ENCODE measurements at places on chromosomes 12 and 14.
A peak's percentile ranks its signal among the peaks of the same experiment; 100 is the strongest.

DNA sequence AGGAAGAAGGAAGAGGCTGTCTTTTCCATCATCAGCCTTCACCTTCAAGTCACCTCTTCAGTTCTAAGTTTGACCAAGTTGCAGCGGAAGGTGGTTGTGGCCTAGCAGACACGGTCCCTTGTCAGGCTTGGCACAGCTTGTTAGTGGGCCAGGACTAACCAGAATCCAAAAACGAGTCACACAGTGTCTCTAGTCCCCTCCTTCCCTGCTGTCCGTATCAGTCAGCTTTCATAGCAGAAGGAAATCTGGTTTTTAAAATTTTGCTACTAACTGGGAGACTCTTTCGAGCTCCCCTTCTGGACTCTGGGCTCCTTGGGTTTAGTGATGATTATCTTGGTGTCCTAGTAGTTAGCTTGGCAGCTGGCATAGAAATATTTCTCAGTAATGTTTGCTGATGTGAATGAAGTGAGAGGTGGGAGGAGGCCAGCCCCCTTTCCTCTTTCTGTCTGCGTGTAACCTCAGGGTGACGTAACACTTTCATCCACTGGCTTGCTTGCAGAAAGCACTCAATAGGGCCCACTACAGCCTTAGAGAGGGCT lies 3.8 kb downstream of the ETV6 start:
- peak; percentile 2 for DNase-seq

DNA sequence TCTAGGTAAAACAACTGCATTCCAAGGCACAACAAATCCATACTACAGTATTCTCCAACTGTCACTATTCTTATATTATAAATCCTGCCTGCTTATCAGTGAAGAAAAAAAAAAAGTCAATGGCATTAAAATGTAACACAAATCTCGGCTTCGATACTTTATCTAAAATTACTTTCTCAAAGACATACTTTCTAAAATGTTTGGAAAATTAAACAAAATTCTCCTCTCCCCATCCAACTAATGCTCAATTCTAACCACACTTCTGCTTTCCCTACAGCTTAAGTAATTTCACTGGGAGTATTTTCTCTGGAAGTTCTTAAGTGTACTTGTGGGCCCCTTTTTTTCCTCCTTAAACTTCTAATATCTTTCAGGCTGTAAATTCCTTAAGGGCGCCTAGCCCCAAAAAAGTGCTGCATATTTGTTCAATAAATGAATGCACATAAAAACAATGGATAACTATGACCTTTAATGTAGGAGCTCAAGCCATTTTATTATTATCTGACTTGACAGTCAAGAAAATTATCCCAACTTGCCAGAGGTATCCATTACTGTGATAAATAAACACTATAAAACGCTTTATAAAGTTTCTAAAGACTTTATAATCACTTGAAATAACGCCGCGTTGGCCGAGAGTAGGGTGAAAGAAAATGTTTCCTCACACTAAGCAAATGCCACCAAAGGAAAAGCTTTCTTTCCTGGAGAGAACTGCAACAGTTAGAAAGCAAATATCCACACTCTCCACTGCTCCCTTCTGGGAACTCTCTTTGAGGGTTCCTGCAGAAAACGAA lies 977 bp downstream of the HEATR5A start:
- no peak for DNase-seq

- no peak for DNase-seq
Measured at GRCh38 chr12:92570056-92570753, 132.6 kb upstream of the PLEKHG7 start.

DNA sequence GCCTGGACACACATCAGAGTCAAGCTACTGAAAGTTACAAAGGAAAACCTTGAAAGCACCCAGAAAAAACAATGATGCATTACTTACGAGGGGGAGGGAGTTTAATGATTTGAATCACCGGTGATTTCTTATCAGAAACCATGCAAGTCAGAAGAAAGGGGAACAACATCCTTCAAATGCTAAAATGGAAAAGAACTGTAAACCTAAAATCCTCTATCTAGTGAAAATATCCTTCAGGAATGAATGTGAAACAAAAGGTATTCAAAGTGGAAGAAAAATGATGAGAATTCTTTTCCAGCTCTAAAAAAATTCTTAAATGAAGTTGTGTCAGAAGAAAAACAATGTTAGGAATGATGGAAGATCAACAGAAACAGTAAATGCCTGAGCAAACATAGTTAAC lies 16.8 kb downstream of the SCAF11 start:
- DNase-seq, result no peak

DNA sequence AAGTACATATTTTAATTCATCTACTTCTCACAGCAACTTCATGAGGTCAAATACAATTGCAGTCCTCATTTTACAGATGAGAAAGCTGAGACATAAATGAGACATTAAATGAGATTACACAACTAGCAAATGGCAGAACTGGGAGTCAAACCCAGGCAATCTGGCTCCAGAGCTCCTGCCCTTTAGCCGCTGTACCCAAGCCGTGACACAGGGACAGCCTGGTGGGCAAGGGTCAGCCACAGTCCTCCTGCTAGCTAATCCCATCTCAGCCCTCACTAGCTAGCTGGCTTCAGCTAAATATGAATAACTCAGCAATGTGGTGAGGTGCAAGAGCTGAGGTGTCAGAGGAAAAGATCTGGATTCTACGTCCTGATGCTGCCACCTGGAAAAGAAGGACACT lies 54.8 kb downstream of the NINJ2 start:
- no peak for DNase-seq

DNA sequence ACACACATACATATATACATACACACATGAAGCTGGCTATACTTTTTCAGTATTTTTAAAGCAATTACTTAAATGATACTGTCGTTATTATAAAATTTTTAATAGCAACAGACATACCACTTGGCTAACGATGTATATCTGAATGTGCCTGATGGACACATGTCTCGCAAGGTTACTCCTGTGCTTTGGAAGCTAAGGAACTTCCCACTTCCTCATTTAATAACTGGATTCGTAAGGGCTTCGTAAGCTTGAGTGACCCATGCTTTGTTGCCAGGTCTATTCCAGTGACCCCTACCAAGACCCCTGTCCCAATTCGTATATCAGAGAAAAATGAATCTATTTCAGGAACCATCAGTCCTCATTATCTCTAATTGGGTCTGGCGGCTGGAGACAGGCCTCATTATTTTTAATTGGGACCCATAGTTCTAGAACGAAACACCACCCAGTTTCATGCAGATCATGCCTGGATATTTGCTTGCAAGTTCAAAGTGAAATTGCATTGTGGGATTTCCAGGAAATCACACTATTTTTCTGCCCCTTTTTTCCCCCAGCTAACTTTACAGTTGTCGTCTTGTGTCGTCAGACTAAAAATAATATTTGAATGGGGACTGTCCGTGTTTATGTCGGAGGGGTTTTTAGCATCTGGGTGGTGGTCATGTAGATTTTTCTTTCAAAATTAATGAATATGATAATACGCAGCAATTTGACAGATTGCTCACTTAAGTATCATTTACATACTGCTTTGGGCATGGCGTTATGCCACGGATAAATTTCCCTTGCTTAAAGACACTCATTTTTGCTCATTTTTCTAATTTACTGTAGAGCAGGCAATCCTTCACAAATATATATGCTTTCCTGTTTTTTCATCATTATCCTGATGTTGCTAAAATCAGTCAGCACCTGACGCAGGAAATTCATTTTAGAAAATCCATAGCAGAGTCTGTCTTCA lies 17.1 kb upstream of the MYO1H start:
- no peak for DNase-seq

DNA sequence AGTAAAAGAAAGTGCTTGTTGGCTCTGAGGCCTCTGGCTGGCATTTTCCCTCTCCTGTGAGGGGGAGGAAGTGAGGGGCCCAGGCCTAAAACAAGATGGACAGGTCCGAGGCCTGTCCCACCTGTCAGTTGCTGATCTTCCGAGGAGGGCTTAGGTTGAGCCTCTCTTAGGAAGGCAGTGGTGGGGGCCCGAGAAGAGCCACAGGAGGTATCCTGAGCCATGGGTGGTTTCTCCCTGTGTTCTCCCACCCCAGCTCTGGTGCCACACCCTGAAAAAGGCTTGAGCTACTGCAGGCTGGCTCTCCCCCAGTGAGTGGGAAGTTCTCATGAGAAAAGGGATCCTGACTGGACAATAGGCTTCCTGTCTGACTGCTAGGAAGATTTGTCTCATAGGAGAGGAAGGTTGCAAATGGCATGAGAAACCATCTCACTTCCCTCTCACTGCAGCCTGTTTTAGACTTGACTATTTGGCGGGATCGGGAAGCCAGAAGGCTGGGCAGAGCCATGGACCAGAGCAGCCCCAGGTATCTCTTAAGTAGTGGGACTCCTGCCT lies 72.1 kb upstream of the SRSF5 start:
- no peak for DNase-seq

GRCh38 chr14:79949906-79950305 lies 261.4 kb downstream of the DIO2 start:
- no peak for DNase-seq

- no peak for DNase-seq
Measured at GRCh38 chr12:94961256-94961824, 42.2 kb downstream of the NDUFA12 start.

- peak; percentile 77 for DNase-seq
Measured at GRCh38 chr12:3752741-3753486, at the start of gene CRACR2A. Gene CRACR2A, minus strand, starts transcription at chr12:3753109. Its CDS starts 56,110 bp downstream, at chr12:3696999.

DNA sequence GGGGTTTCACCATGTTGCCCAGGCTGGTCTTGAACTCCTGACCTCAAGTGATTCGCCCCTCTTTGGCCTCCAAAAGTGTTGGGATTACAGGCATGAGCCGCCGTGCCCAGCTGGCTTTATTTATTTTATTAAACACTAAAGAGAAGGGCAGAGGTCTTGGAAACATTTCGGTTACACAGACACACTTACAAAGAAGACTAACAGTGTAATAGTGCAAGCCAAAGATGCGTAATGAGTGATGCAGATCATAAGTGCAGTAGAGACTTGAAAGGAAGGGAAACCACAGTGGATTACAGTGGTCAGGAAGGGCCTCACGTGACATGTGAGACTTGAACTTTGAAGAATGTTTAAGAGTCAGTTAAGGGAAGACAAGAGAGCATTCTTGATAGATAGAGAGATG lies 33.9 kb upstream of the CDK17 start:
- DNase-seq, result no peak

- no peak for DNase-seq
Measured at GRCh38 chr14:101851736-101852405, 90.4 kb downstream of the PPP2R5C start.

DNA sequence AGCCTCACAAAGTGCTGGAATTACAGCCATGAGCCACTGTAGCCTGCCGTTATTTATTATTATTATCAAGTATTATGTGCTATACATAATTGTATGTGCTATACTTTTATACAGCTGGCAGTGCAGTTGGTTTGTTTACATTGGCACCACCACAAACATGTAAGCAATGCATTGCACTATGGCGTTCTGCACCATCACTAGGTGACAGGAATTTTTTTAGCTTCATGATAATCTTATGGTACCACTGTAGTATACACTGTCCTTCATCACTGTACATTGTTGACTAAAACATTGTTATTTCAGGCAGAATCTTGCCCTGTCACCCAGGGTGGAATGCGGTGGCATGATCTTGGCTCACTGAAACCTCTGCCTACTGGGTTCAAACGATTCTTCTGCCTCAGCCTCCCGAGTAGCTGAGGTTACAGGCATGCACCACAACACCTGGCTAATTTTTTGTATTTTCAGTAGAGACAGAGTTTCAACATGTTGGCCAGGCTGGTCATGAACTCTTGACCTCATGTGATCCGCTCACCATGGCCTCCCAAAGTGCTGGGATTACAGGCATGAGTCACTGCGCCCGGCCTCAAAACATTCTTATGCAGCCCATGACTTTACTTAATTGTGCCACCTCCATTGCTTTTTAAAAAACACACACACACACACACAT lies 17.1 kb downstream of the MRPL42 start:
- no peak for DNase-seq

DNA sequence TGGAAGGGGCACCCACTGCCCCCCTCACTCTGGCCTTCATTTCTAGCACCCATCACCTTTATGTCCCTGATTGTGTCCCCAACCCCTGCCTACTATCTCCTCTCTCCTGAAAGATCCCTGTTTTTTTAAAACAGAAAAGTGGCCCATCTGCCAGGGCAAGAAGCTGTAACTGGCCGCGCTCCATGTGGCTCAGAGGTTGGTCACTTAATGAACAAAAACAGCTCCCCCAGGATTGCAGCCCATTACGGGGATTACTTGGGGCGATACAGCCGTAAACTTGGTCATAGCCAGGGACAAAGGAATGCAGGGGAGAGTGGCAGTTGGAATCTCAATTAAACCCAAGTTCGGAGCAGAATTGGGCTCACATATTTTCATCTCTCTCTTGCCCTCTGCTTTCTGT lies 34.8 kb upstream of the VSX2 start:
- no peak for DNase-seq

DNA sequence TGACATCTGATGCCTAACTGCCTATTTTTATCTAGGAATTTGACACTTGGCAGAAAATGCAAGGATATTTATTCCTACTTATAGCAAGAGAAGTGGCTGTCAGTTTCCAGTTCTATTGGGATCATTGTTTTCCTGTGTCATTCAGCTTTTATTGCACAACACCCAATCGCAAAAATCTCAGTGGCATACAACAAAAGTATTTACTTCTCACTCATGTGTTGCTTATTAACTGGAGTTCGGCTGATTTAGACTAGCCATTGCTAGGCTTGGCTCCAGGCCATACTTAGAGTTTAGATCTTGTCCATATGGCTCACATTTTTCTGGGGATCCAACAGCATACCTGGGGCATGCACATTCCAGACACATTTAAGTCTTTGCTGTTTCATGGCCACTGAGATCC lies 218.6 kb upstream of the SYT1 start:
- DNase-seq, result no peak

DNA sequence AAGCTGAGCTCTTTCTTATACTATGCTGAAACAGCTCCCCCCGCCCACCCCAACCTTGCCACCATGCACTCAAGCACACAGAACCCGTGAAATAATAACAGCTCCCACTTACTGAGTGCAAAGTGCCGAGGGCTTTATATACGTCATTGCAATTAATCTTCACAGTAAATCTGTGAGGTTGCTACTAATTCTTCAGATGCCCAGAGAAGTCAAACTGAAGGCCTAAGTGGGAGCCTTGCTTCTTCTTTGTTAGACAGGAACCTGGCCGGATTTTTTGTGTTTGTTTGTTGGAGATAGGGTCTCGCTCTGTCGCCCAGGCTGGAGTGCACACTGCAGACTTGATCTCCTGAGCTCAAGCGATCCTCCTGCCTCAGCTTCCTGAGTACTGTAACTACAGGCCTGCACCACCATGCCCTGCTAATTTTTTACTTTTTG lies 34.0 kb downstream of the VCPKMT start:
- no peak for DNase-seq

- DNase-seq, result no peak
Measured at GRCh38 chr14:55192054-55192621, 753 bp upstream of the DLGAP5 start.

DNA sequence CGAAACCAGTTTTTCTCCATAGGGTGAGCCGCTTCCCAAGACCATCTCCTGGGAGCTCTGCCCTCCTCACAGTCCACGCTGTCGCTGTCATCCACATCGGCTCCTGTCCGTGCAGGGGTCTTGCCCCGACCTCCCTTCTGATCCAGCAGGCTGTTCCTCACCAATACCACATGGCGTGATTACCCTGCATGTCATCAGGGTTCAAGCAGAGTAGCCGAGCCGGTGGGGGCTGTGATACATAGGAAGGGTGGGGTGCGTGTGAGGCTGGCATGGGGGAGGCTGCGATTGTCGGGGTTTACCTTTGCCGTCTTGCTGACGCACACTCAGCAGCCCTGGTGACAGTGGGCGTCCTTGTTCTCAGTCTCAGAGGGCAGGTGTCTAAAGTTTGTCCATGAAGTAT lies 17.0 kb downstream of the TEDC1 start:
- no peak for DNase-seq

GRCh38 chr12:43213608-43214007 lies 338.4 kb downstream of the ADAMTS20 start:
- no peak for DNase-seq

All from NK-92 treated with Interleukin-12 subunit alpha and Interleukin-12 subunit beta, amount 100 ng/mL, for 24 hours (cell line).